ENCODE measurements at places on chromosomes 1 and 21. TPM values are rescaled to one million over a fixed set of nuclear protein-coding genes. Genes with fewer than 3 reads are reported as not detected.

PLPPR5 gene
- total RNA-seq, result 76.6 TPM

ACBD6 gene
- 52.6 TPM for total RNA-seq

GIPC2 gene
- 0.47 TPM for total RNA-seq

LSM10 gene
- 3.1 TPM for total RNA-seq

FAM131C gene
- 1.7 TPM for total RNA-seq

CELA2A gene
- not detected for total RNA-seq

KIF21B gene
- 165 TPM for total RNA-seq

MEX3A gene
- 42.4 TPM for total RNA-seq

RAVER2 gene
- 22.9 TPM for total RNA-seq

FCER1A gene
- 0.47 TPM for total RNA-seq

GSTM2 gene
- 9.2 TPM for total RNA-seq

SELL gene
- 0.47 TPM for total RNA-seq

WDR64 gene
- not detected for total RNA-seq

TMEM167B gene
- 48.2 TPM for total RNA-seq

C1QA gene
- total RNA-seq, result 10.9 TPM

HSD11B1 gene
- not detected for total RNA-seq

Measured in occipital lobe (tissue), 3 donors.